ENCODE measurements at places on chromosomes 11 and 22. TPM values are rescaled to one million over a fixed set of nuclear protein-coding genes. Genes with fewer than 3 reads are reported as not detected.

Gene KDM4E
- not detected for total RNA-seq

Gene ATG16L2
- 58.3 TPM for total RNA-seq

Gene OR56A1
- not detected for total RNA-seq

Gene LRRC74B
- total RNA-seq, result not detected

Gene NLRP14
- total RNA-seq, result 0.05 TPM

Gene EHF
- not detected for total RNA-seq

Gene LGR4
- 0.69 TPM for total RNA-seq

Gene PTDSS2
- total RNA-seq, result 18.4 TPM

Gene TSSK2
- 0.31 TPM for total RNA-seq

Gene COMT
- total RNA-seq, result 11.4 TPM

Gene RTN4RL2
- total RNA-seq, result 0.19 TPM

Gene CTTN
- 0.80 TPM for total RNA-seq

Gene P2RY2
- not detected for total RNA-seq

Gene PGA5
- total RNA-seq, result not detected

Gene MPZL3
- 30.2 TPM for total RNA-seq

Gene CDHR5
- not detected for total RNA-seq

Gene MPEG1
- total RNA-seq, result 2.8 TPM

Gene CEND1
- not detected for total RNA-seq

Gene FERMT3
- total RNA-seq, result 55.8 TPM

Gene JRKL
- 3.0 TPM for total RNA-seq
